Activated T-cell treated with anti-CD3 and anti-CD28 coated beads for 48 hours (primary cell): ENCODE measurements at places on chromosomes 4 and X.

DNA sequence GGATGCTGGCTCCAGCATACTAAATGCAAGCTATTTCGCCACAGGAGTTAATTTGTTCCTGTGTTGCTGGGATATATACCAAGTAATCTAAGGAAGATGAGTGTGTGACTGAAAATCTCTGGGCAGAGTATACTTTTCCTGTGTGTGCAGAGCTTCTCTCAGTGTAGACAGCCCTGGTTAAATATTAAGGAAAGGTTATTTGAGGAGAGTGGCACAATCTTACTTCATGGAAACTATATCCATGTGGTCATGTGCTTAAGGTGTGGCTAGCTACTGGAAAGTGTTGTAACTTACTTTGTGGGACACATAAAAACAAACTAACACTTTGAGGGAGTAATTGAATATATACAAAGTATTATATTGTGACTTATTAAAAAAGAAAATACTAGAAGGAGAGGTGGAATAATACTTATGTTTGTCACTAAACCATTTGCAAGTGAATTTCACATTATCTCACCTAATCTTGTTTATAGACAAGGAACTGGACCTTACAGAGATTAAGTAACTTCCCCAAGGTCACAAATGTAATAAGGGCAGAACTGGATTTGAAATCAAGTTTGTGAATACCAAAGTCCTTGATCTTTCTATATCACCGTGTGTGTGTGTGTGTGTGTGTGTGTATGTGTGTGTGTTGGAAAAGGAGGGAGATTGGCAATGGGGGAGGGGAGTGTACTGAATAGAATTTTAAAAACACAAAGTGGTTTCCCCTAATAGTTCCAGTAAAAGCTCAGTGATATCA is 408.2 kb upstream of the NR3C2 start:
- no peak for DNase-seq

DNA sequence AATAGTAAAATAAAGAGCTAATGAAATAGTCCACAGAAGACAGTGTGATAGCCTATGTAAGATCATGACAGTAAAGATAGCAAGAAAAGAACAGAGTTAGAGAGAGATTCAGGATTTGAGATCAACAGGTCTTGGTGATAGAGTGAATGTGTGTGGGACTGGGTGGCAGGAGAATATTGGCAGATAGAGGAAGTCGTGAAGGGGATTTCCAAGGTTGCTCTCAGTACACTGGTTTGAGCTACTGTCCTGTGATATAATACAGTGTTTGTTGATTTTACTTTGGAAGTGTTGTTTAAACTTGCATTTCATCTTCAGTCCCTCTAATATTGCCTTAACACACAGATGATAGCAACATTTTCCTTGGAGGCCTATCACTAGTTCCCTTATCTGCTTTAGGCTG is 44.1 kb downstream of the DTHD1 start:
- DNase-seq: no peak

DNA sequence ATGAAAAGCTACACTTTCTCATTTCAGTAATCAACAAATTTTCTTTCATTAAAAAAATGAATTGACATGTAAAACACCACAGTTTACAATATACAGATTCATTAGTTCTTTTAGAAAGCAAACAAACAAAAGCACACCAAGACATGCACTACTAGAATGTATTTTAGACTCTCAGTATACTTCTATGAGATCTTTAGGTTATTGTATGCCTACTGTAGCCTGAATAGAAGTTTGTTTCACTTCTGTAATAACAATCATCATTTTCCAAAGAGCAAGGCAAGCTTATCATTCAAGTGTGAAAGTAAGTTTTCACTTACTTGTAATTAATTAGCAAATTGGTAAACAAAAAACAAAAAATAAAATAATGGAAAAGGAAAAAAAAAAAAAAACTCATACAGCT is 24.9 kb downstream of the CXXC4 start:
- DNase-seq: no peak

GRCh38 chrX:16678689-16679088 is 28.7 kb downstream of the S100G start:
- no peak for DNase-seq

DNA sequence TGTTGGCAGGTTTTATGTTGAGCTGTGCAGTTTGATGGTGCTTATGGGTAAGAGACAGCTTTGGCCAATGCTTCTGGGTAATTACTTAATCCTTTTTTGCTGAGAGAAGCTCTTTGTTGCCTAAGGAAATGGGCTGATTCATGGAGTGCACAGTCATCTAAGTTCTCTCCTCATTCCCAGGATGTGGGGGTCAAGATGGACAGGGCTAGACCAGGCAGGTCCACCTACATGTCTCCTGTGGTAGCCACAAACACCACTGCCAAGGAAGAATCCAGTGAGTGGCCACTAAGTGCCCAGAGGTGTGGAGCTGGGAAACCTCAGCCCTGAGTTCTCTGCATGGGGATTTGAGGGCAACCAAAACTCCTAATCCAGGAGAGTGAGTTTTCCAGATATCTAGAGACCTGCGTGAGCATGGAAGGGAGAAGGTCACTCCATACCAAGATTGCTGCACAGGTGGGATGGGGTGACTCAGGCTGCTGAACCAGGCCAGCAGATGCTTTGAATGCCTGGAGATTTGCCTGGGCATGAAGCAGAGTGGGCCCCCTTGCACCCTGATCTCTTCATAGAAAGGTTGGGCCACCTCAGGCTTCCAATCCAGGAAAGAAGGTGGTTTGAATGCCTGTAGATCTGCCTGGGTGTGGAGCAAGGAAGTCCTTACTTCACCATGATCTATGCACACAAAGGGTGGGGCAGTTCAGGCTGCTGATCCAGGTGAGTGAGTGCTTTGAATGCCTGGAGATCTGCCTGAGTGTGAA is 234.8 kb upstream of the GNPDA2 start:
- DNase-seq: no peak

DNA sequence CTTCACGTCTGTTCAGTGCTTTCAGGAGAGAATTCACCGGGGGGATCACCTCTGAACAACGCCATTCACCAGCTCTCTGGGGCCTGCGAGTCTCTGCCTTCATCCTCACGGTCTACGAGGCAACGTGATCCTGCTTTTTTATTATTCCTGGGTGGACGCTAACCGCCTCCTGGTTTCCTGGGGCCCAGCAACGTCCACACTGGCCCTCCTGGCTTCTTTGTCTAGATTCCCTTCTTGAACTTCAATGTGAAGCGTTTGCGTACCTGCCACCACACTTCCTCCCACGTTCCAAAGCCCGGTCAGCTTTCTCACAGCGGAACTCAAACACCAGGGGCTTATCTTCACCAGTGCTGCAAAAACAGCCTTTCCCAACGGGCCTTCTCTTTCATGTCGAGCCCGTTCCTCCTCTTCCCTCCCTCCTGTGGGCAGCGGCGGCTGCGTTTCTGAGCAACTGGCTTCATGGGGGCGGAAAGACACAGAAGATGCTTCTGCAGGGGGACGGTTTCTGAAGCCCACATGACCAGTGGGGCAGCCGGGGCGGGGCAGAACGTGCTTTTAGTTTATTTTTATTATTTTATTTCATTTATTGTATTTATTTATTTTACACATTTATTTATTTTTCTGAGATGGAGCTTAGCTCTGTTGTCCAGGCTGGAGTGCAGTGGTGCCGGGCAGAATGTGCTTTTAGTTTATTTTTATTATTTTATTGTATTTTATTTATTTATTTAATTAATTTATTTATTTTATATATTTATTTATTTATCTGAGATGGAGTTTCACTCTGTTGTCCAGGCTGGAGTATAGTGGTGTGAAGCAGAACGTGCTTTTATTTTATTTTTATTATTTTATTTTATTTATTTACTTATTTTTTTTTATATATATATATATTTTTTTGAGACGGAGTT is 64.6 kb downstream of the CRLF2 start:
- no peak for DNase-seq

- no peak for DNase-seq
These were observed 58.1 kb downstream of the FNIP2 start for GRCh38 chr4:158826882-158827281.

GRCh38 chrX:15908603-15909290 is 54.1 kb upstream of the AP1S2 start:
- DNase-seq: no peak

DNA sequence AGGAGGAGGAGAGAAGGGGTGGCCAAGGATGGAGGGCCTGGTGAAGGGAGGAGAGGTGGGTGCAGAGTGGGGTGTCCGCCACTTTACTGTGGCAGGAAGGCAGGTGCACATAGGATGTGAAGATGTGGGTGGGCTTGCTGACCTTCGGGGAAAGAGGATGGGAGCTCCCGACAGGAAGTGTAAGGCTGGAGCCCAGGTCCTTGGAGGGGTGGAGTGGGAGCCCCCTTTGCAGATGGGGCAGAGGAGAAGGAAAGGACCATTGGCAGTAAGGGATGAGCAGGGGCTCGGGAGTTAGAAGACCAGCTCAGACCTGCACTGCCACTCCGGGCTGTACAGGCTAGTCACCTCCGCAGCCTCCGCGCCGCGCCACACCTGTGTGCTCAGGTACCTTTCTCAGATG is 89.5 kb downstream of the EVC start:
- DNase-seq: no peak

GRCh38 chrX:3320471-3321046 is 25.9 kb downstream of the MXRA5 start:
- no peak for DNase-seq

DNA sequence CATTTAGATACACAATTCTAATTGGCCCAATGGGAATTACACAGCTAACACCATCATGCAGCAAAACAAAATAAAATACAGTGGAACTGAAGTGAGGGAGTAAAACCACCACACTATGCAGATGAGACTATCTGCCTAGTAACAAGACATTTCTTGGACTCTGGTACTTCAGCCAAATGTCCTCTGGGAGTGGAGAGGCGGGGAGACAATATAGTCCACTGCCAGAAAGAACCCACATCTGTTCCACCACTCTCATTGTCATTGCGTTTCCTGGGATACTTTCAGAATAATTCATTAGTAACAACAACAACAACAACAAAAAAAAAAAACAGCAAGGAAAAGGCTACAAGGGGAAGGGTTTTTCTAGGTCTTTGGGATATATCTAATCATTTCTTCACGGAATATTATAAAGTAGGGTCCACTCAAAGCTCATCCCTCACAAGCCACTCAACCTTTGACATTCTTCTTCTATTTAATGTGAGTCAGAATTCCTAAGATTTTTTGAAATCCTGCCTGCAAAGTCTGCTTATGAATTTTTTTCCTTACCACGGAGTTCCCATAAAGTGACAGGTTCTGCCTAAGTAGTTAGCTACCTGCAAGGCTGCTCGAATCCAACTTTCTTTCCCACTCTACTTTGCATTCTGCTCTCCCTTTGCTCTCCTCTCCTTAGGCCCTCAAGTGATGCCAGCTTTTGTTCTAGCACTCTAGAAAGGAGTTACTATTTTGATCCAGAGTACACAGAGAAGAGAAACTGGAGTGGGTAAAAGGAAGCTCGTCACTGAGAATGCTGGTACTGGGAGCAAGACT is 254.6 kb downstream of the CHIC1 start:
- DNase-seq: no peak

- no peak for DNase-seq
These were observed 932.4 kb downstream of the PCDH18 start for GRCh38 chr4:136599890-136600289.

DNA sequence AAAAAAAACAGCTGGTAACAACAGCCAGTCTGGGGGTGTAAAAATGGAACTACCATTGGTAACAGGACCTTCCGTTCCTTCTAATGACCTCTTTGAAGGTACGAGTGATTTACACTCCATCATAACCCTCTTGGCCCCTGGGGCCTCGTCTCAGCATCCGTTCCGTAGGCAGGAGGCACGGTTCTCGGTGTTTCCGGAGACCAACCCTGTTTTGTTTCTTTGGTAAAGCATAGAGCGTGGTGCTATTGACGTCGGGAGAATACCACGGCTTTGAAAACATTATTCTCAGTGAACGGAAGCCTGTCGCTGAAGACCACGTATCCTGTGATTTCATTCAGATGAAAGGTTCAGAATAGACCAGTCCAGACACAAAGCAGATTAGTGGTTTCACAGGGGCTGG is 198.9 kb downstream of the ASMT start:
- no peak for DNase-seq

DNA sequence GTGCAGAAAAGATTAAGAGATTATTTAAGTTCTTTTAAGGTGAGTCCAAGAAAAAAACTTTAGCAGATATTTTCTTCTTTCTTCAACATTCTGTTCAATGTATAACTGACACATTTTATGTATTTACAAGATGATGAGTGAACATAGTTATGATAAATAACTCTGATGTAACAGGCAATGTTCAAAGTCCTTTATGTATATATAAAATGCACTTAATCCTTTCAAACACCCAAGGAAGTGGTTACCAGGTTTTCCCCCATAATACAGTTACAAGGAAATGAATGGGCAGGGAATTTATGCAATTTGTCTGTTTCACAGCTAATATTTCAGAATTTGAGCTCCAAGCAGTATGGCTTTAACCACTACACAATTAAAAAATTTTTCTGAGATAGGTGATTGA is 8.2 kb downstream of the CXCL3 start:
- no peak for DNase-seq

GRCh38 chr4:164756686-164757085 is 2.8 kb downstream of the SMIM31 start:
- no peak for DNase-seq

DNA sequence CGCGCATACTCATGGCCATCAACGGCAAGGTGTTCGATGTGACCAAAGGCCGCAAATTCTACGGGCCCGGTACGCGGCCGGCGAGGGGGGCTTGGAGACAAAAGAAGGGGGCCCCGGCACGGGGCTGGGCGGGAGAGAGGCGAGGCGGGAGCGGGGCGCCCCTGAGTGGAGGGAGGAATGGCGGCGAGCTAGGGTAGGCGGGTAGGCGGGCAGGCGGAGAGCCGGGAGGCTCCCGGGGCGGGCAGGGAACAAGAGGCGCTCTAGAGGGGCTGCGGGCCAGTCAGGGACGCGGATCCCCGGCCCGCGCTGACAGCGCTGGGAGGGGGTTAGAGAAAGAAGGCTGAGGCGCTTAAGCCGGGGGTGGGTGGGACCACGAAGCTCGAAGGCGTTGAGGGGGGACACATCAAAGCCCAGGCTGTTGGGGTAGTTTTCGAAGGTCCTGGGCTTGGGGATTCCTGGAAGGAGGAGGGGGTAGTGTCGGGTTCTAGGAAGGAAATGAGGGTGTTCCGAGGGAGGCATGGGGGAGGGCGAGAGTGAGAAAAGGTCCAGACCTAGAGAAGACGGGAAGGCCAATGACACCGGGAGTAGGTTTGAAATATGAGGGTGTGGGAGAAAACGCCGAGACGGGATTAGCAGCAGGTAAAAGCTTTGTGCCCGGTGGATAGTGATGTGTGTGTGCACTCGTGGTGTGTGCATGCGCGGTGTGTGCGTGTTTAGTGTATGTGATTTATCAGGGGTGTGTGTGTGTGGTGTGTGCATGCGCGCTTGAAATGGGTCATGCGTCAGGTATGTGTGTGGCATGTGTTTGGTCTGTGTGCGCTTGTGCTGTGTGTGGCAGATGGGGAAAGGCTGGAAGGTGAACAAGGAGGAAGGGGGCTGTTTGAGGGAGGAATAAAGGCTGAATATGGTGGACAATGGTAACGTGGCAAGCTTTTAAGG is 807 bp downstream of the PGRMC1 start:
- DNase-seq: peak; percentile 10

- no peak for DNase-seq
These were observed 14.2 kb upstream of the MID1 start for GRCh38 chrX:10634392-10635161.
